Liver (tissue), 10 donors: ENCODE measurements at places on chromosomes 1 and 21. TPM values are rescaled to one million over a fixed set of nuclear protein-coding genes. Genes with fewer than 3 reads are reported as not detected.

Gene ADCY10
- total RNA-seq, result 0.89 TPM

DNA sequence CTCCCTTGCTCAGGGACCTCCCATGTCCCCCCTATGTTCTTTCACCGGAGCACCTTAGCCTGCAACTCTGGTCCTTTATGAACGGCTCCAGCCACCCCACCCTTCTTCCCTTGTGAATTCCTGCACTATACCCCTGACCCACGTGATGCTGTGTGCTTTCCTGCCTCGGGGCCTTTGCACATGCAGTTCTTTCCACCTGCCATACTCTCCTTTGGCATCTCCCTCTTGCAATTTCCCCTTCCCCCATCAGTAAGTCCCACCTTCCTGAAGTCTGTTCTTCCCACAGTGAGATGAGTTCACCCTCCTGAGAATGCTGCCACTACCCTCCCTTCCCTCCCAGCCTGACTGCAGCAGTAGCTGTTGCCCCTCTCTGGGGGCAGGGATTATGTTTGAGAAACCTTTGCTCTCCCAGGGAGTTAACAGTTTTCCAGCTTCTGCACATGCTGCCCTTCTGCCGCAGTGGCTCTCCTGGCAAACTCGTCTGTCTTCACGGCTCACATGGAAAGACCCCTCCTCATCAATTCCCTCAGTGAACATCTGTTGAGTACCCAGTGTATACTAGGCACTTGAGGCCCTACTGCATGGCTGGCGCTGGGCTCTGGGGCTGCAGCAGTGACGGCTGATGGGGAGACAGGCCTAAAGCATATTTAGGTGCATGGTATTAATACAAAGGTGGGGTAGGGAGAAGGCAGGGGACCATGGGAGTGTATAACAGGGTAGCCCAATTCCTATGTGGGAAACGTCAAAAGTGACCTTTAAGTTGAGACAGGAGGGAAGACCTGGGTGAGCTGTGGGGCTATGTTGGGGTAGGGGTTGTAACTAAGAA, 9.7 kb downstream of the ZNF362 start:
- H3K27me3 ChIP-seq, result no peaks in the 10 kb centered on the region
- no peak overlapping the region for H3K27ac ChIP-seq
- no peaks in the 10 kb centered on the region for H3K36me3 ChIP-seq
- DNase-seq, result no peak

DNA sequence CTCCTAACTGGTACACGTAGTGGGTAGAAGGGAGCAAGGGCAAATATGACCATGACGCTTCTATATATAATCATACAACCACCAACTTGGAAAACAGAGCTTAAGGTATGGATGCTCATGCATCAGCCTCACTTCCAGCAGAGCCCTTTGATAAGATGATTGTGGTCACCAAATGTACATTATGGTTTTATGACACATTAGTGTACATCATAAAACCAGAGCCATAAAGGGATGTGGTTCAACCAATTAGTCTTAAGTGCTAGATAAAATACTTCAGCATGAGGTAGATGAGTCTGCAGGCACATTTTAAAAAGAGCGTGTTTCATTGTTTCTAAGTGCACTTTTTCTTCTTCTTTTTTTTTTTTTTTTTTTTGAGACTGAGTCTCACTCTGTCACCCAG, 43.7 kb downstream of the NIBAN1 start:
- no peaks in the 10 kb centered on the region for H3K36me3 ChIP-seq
- no peaks in the 10 kb centered on the region for H3K27me3 ChIP-seq
- no peaks in the 10 kb centered on the region for H3K4me1 ChIP-seq

DNA sequence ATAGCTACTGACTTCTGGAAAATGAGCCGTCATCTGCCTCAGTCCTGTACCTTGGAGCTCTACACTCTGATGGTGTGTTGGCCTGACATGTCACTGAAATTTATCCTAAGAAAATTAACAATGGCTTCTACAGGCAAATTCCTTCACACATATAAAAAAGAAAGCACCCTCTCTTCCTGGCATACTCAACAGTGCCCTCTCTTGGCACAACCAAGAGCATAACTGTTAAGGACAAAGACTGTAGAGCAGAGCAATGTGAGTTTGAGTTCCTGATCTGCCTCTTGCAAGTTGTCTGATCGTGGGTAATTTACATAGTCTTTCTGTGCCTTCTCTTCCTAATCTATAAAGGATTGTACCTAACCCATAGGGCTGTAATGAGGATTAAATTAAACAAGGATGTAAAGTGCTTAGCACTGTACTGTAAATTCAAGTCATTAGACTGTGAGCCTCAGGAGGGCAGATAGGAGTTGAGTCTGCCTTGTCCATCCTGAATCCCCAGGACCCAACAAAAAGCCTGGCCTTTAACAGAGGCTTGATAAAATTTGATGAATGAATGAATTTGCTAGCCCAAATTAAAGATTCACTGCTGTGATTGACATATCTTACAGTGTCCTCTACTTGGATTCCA, 83.5 kb downstream of the SYF2 start:
- H3K4me3 ChIP-seq, result no peak overlapping the region
- no peak overlapping the region for H3K27ac ChIP-seq
- H3K27me3 ChIP-seq, result no peaks in the 10 kb centered on the region
- DNase-seq, result no peak
- no peaks in the 10 kb centered on the region for H3K4me1 ChIP-seq
- H3K36me3 ChIP-seq, result no peaks in the 10 kb centered on the region

DNA sequence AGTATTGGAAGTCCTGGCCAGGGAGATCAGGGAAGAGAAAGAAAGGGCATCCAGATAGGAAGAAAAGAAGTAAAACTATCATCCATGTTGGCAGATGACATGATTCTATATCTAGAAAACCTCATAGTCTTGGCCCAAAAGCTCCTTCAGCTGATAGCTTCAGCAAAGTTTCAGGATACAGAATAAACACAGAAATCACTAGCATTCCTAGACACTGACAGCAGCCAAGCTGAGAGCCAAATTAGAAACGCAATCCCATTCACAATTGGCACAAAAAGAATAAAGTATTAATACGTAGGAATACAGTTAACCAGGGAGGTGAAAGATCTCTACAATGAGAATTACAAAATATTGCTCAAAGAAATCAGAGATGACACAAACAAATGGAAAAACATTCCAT, 44.6 kb downstream of the ZFYVE9 start:
- H3K27me3 ChIP-seq, result no peaks in the 10 kb centered on the region
- H3K36me3 ChIP-seq, result no peaks in the 10 kb centered on the region
